NCI-H1092 (cell line): ENCODE measurements at places on chromosomes 2 and 18.

- DNase-seq, result peak; percentile 72
Measured at GRCh38 chr2:130336877-130337734, 5.6 kb upstream of the IMP4 start.

- DNase-seq, result no peak
Measured at GRCh38 chr2:70897977-70898226, 37.8 kb upstream of the ATP6V1B1 start.

GRCh38 chr2:237870126-237870525, 10.7 kb downstream of the RAMP1 start:
- no peak for DNase-seq

DNA sequence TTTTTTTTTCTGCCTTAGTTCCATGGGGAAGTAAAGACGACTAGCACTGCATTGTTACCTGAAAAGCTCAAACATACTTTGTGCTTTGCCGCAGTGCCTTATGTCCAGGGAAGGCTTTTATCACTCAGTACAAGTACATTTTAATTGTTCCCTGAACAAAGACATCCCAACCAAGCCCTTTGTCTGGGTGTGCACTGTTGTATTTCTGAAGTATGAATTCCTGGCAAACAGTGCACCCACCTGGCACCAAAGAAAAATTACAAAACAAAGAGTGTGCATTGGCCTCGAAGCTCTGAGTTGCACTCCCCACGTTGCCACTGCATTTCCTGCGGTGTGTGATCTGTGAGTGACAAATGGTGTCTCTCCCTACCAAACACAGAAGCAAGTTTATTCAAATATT, 858.5 kb upstream of the PIK3C3 start:
- DNase-seq, result peak; percentile 42

DNA sequence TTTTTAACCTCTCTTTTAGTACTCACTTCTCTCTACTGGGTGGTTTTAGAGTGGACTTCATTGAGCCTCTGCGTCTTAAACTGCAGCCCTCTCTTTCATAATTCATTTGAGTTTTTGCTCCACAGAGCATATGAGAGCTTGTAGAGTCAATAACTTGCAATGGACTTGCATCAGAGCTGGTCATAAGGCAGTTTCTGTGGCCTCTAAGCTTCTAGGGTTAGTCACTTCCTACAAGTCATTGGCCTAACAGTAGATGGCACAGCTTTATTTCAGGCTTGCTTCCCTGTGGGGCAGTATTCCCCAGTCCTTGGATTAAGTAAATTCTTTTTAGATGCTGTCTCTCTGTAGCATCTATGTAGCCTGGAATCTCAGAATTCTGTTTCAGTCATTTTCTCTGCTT, 1435.7 kb downstream of the LRP1B start:
- DNase-seq, result no peak

DNA sequence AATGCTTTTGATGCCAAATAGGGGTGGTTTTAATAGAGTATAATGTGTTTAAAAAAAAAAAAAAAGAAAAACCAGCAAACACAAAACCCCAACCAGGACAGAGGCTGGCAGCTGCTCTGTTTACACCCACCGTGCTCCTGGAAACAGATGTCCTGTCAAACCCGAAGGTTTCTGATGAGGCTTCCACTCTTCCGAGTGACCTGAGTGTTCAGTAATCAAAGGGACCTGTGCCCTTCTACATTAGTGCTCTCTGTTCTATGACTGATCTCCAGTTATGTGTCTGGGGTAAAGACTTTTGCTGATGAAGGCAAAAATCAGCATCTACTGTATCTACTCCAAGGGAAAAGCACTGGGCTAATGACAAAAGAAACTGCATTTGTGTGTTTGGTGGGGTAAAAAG, 3.5 kb upstream of the KLHL29 start:
- no peak for DNase-seq
